GM10248 (cell line): ENCODE measurements at places on chromosomes 1 and 21.
A peak's percentile ranks its signal among the peaks of the same experiment; 100 is the strongest.

DNA sequence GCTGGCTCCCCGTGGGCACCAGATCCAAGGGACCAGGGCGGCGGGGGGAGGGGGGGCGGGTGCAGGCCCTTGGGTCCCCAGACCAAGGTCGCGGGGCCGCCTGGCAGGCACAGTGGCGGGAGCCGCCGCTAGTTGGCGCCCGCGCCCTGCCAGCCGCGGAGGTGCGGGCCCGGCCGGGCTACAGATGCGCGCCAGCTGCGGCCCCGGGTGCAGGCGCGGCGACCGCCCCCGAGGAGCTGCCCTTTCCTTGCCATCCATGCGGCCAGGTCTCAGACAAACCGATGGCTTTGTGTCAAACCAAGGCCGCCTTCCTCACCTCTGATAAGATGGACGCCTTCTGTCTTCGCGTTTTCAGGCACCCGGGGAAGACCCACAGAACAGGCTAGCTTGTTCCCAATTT, 2.2 kb upstream of the RUNX3 start:
- peak; percentile 81 for DNase-seq

- no peak for DNase-seq
These were observed 5.8 kb downstream of the SLC44A3 start for GRCh38 chr1:94825936-94826335.

DNA sequence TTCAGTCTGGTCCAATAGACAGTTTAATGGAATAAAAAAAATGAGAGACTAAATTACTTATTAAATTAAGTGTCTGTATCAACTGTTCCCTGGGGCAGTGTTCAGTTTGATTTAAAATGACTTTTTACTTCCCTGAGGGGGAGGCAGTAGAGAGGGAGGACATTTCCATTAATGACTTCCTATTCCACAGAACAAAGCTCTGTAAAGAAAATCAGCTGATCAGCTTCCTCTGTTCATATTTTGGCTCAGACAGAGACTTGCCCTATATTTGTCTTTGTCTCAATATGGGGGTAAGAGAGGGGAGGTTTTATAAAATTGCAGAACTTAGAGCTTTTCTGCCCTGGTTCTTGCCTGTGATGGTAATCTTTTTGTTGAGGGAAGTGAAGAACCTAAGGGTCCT, 8.4 kb downstream of the CFAP126 start:
- no peak for DNase-seq

GRCh38 chr1:202245391-202245790, 51.8 kb downstream of the LGR6 start:
- no peak for DNase-seq

DNA sequence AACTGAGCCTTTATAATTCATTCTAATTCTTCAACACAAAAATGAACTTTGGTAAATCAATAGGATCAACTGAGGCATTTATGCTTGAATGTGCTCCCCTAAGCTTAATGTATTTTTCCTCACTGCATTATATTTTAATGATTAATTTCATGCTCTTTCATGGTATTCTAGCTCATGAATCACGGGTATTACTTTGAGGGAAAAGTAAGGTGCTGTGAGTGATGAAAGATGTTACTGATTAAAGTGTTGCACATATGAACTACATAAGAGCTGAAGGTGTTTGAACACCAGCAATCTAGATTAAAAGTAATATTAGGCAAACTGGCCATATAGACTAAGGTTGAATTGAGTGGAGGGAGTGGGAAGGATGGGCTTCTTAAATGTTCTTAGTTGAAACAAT, 1.9 kb downstream of the DPYD start:
- DNase-seq, result no peak

- DNase-seq, result no peak
These were observed 143.0 kb upstream of the KCNK1 start for GRCh38 chr1:233470741-233471499.

GRCh38 chr1:208631092-208631491, 386.9 kb upstream of the PLXNA2 start:
- no peak for DNase-seq

DNA sequence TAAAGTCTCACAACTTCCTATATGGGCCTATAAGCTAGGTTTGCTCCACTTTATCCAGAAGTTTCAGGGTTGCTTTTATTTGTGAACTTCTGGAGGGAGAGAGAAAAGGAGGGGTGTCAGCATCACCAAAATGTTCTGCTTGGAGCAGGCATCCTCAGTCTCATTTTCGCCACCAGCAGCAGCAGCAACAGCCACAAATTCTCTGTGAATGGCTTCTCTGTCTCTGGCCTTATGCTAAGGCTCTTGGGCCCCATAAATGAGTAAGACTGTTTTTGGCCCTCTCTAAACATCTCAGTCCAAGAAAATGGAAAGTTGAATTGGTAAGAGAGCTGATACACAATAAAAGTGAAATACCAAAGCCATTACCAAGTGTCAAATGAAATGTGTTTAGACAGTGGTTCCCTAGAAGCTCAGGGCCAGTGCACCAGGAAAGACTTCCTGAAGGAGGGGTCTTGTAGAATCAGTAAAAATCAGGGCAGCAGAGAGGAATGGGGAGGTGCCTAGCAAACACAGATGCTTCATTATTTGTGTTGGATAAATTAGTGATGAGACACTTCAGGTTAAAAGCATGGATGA, 53.0 kb upstream of the SPATA6 start:
- DNase-seq, result no peak

- no peak for DNase-seq
These were observed 712.3 kb downstream of the PTPRU start for GRCh38 chr1:29948581-29948980.

- DNase-seq, result no peak
These were observed 10.8 kb downstream of the SPTA1 start for GRCh38 chr1:158675563-158676323.

- no peak for DNase-seq
These were observed 16.0 kb downstream of the PLCH2 start for GRCh38 chr1:2492091-2492490.

DNA sequence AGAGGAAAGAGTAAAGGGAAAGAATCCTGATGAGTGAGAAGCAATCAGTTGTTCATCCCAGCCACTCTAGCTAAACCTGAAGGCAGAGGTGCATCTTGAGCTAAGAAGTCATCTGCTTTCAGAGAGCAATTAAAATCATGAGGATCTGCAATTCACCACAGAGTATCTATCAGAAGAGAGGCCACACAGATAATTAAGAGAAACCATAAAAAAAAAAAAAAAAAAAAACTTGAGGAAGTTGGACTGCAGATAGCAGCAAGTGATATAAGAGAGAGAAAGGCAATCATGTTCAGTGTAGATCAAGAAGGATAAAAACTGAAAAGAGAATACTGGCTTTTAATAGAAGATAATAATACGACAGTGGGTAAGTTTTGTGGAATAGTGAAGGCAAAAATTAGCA, 17.7 kb downstream of the FOXJ3 start:
- no peak for DNase-seq

GRCh38 chr1:236895665-236896387, 100.7 kb downstream of the MTR start:
- DNase-seq, result no peak

GRCh38 chr1:6731905-6732304, 30.3 kb upstream of the DNAJC11 start:
- DNase-seq, result no peak

DNA sequence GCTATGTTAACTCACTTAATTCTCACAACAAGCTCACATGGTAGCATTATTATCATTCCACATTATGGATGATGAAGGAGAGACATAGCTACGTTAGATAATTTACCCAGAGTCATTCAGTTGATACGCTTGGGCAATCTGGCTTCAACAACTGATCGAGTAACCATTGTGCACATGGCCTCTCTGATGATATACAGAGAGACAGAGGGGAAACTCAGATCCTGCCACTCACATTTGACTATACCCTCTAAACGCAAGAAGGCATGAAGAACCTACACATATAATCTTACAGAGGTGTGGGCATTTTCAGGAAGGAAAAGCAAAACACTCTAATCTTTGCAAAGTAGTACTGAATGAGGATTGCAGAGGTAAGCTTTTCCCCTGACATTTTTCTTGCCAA, 360.1 kb downstream of the BARHL2 start:
- no peak for DNase-seq

GRCh38 chr1:161051219-161051618, 5.4 kb upstream of the USF1 start:
- no peak for DNase-seq

- no peak for DNase-seq
These were observed 24.8 kb downstream of the ADGRB2 start for GRCh38 chr1:31739346-31739745.

DNA sequence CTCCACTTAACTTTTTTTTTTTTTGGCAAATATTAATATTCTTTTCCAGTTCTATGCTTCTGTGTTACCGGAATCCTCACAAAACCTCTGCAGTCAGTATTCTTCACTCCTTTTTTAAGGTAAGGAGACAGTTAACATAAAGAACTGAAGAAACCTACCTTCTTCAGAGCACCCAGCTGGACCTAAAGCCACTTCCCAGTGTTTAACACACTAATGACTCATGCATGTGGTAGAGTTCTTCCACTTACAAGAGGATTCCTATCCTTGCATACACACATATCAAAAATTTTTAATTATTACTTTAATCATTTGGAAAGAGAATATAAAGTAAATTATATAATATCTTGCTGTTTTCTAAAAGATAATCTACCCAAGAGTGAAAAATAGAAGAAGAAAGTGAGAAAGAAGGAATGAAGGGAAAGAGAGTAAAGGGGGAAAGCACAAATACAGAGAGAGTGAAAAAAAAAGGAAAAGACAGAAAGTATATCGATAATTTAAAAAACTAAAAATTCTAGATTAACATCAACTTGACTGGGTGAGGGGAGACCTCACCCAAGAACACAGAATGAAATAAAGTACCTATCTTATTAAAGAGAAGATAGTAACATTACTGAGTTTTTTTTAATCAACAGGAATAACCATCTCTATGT, 54.9 kb downstream of the ENAH start:
- no peak for DNase-seq

- DNase-seq, result peak; percentile 29
These were observed 25.3 kb downstream of the PTP4A2 start for GRCh38 chr1:31912839-31913239.

DNA sequence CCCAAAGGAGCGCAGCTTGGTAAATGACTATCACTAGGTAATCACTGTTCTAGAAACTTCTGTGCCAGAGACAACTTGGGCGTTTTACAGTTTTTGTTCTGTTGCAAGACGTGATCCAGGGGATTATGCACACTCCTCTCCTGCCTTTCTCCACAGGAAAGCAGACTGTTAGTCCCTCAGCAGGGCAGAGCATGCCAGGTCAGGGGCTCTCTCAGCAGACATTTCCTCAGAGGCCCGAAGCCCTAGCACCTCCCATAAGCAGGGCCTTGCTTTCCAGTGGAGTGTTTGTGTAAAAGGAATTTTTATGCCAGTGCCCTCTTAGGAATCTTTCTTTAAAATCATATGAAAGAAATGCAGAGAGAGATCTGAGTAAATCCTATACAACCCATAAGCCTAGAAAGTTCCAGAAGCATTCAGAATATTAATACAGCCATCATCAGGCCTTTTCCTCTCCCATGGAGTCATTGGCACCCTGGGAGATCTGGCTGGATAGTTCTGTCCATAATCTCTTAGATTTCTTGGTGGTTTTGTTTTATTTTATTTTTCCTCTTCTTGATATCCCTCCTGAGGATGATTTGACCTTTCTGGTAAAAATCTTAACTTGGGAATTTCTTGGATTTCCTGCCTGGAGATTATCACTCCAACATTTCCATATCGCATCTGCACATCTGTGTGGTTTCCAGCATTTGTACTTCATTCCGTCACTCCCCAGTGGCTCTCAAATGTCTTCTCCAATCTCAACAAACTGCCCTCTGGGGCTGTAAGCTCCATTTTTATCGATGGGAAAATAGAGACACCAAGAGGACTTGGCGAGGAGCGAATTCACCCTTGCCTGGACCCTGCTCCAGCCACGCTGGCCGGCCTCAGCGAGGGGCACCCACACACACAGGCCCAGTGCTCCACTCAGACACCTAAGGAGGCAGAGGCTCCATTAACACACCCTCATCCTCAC, 116.1 kb downstream of the PSMG1 start:
- no peak for DNase-seq

- no peak for DNase-seq
These were observed 52.5 kb upstream of the ZNF648 start for GRCh38 chr1:182113879-182114626.

DNA sequence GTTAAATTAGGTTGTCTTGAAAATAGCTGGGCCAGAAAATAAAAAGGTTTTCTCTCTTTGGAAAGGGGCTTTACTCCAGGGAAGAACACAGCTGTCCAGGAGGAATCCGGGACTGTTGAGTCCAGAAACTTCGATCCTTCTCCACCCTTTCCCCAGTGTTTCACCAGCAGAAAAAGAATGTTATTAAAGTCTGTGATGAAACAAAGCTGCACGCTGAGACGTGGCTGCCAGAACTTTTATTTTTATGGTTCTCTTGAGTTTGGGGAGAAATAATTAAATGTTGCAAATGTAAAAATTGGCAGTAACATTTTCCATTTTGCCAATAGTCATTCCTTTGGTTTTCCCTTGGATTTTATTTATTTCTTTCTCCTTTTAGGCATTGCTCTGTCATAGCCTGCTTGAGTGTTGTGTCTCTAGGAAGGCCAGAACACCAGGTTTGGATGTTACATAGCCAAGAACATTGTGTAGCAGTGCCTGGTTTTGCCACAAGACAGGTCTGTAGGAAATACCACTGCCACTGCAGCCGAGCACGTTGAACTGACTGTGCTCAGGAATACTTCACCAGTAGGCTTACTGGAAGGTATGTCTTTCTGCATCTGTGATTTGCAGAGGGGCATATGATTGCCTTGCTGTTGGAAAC, 87.4 kb downstream of the ROR1 start:
- no peak for DNase-seq

- DNase-seq, result no peak
These were observed 74.1 kb upstream of the IRF2BP2 start for GRCh38 chr1:234683861-234684632.

DNA sequence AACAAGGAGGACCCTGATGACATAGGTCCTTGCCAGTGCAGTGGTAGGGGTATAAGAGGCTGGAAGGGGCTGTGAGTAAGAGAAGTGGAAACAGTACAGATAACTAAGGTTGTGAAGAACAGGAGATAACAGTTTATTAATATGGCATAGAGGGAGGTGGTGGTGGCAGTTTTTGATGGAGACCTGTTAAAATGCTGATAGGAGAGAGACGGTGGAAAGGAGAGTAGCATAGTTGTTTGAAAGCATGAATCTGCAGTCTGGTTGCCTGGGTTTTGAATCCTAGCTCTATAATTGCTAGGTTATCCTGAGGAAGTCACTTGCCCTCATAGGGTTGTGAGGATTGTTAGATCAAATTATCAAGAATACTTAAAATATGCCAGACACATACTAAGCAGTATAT, 19.4 kb downstream of the LRRC41 start:
- DNase-seq, result no peak

DNA sequence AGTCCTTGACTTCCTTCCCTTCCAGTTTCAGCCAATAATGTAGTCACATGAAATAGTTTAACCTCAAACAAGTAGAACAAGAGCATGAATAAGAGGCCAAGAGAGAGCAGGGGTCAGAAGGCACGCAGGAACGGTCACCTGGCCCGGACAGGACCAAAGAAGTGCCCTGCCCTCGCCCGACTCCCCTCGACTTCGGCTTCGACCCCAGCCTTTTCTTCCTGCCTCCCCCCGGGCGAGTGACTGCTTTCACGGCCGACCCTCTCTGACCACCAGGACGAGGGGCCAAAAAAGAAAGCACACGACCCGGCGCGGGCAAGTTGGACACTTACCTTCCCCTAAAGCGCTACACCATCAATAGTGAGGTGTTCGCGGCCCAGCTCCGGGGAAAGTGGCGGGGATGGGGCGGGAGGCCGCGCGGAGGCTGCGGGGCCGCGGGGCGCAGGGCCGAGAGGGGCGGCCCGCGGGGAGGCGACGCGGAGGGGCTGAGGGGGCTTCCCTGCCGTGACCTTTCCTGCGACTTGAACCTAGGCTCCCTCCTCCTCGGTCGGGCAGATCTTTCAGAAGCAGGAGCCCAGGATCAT, 519 bp downstream of the RERE start:
- DNase-seq, result peak; percentile 33
